ENCODE measurements at places on chromosomes 16 and 17.

DNA sequence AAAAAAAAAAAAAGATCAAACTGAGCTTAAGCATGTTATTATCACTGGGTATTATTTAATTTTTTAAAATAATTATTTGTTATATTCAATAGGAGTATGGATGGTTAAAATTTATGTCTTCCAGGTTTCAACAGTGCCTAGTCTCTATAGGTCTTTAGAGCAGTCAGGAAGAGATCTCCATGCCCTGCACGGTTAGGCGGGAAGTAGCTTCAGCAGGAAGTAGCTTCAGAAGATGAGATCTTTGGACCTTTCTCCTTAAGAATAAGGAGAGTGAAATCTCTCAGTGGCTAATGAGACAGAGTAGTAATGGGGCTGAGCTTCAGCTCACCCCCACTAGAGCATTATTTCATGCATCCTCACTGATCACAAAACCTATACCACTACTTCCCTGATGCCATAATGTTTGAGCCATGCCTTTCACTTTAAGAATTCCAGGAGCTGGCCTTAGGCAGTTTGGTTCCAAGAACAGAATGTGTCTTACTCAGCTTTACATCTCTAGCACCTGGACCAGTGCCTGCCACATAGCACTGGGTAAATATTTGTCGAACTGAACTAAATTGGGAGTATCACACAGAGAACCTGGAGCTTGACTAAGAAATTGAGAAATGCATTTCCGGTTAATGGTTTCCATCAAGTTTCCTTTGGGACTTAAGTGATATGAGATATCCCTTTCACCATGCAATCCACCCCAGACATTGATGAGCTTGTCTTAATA lies 43.5 kb downstream of the SCPEP1 start:
- DNase-seq, result no peak

GRCh38 chr16:55271945-55272513 lies 52.0 kb upstream of the IRX6 start:
- DNase-seq, result no peak

DNA sequence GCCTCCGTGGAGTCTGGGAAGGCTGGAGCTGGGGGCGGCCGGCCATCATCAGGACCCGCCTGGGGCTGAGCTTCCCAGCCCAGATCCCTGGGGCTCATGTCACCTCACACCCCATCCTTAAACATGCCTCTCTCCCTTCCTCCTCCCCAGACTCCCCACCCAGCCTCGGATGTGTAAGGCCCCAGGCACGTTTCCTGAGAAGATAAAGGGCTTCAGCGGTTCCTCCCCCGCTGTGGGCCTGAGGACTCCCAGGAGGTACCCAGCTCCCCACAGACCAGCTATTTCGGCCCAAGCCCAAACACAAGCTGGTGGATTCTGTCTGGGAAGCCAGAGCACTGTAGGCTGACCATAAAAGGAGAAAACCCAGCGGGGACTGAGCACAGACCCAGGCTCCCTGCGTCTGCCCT lies 49.2 kb downstream of the MYH11 start:
- DNase-seq, result no peak

DNA sequence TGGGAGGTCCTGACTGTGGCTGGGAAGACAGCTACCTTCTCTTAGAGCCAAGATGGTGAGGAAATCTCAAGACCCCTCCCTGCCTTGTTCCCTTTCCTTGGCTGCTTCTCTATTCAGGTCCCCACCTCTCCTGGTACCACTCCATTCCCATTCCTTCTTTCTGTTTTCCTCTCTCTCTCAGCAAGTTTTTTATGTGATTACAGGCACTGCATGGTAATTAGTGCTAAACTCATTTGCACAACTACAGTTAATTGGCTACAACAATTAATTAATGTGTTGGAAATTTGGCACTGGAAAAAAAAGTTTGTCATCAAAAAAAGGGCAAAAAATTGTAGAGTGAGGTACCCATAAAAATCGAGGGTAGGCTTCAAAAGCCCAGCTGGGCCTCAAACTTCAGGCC lies 45.3 kb downstream of the NEUROD2 start:
- no peak for DNase-seq

- DNase-seq, result no peak
Observed at GRCh38 chr17:12831839-12832238, 42.5 kb downstream of the ARHGAP44 start.

DNA sequence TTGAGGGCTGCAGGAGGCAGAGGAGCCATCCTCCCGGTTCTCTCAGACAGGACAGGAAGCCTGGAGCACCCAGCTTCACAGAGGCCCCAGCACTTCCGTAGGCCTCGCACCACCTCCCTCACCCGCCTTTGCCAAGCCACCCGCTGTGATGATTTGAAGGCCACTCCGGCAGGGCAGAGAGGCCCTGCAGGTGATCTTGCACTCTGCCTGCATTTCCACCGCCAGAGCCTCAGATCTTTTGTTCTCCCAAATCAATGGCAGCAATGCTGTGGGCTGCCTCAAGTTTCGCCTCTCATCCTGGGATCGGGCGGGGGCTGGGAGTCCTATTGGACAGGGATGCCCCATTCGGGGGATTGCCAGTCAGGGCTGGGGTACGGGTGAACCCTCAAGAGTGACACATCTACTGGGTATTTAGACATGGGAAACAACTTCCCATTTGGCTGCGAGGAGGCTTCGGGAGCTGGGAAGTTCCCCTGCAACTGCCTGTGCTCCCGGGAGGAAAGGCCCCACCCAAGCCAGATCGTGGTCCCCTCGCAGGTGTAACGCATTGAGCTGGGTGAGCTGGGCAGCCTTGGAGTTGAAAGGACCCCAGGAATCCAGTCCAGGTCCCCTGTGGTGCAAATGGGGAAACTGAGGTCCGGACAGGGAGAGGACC lies 34.8 kb upstream of the PEMT start:
- DNase-seq, result no peak

DNA sequence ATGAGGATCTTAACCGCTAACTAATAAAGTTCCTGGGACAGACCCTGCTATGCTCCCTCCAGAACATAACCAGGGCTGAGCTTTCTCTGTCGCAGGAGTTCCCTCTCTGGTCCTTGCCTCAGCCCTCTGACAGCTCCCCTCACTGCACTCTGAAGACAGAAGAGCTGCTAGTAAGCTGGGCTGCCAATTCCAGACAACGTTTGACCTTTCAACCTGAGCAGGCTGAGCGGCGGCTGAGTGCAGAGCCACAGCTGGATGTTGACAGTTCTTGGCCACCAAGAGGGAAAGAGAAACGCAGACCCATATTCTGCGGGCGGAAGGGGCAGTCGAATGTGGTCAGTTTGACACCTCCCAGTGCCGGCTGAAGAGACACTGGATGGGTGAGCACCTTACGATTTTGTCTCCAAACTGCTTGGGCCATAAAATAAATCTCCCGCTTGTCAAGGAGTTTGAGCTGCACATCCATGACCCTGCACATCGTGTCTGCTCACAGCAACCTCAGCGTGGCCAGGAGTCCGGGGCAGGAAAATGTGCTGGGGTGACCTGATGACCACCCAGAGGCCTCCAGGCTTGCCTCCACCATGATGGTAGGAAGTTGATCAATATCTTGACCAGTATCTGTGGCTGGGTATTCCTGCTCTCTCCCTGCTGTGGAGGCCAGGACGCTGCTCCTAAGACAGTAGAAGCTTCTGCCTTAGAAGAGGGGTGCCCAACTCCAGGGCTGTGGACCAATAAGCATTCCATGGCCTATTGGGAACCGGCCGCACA lies 209.2 kb downstream of the PARN start:
- no peak for DNase-seq

GRCh38 chr16:363110-363765 lies 7.1 kb downstream of the MRPL28 start:
- DNase-seq, result no peak

All from NCI-H748 treated with DMSO at 0.1 percent for 48 hours (cell line).